SK-N-DZ (cell line): ENCODE measurements at places on chromosomes 16 and 17.

- DNase-seq, result no peak
These were observed 40.9 kb upstream of the JPH3 start for GRCh38 chr16:87561200-87562105.

- DNase-seq, result no peak
These were observed 42.8 kb downstream of the ABCC12 start for GRCh38 chr16:48113001-48113400.

GRCh38 chr16:62253966-62254365, 217.7 kb upstream of the CDH8 start:
- DNase-seq, result no peak

- no peak for DNase-seq
These were observed 2.3 kb downstream of the NTN1 start for GRCh38 chr17:9023392-9024218.

DNA sequence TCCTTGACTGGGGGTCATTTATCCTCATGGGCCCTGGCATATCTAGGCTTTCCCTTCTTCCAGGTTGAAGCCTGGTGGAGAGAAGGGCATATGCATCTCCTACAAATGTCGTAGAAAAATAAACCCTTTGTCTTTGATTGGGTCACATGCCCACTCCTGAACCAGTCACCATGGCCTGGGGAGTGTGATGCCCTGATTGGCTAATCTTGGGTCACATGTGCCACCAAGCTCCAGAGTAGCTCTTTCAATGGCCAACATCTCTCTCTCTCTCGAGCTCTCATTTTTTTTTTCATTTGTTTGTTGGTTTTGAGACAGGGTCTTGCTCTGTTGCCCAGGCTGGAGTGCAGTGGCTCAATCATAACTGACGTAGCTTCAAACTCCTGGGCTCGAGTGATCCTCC, 5.6 kb upstream of the XPO6 start:
- DNase-seq, result no peak

- no peak for DNase-seq
These were observed 2.7 kb upstream of the CAPNS2 start for GRCh38 chr16:55563797-55564196.

GRCh38 chr16:17470908-17471718, at the start of gene XYLT1:
XYLT1 (minus strand) TSS chr16:17470960; CDS start chr16:17470796, 164 bp downstream.
- peak; percentile 31 for DNase-seq

GRCh38 chr16:69589434-69590269, 23.9 kb downstream of the NFAT5 start:
- no peak for DNase-seq
